Activated T-cell treated with anti-CD3 and anti-CD28 coated beads for 48 hours (primary cell): ENCODE measurements at places on chromosomes 1 and 21.
A peak's percentile ranks its signal among the peaks of the same experiment; 100 is the strongest.

- no peak for DNase-seq
Observed at GRCh38 chr1:201506092-201506491, 831 bp downstream of the CSRP1 start.

- DNase-seq: no peak
Observed at GRCh38 chr21:21436012-21436534, 437.9 kb downstream of the NCAM2 start.

DNA sequence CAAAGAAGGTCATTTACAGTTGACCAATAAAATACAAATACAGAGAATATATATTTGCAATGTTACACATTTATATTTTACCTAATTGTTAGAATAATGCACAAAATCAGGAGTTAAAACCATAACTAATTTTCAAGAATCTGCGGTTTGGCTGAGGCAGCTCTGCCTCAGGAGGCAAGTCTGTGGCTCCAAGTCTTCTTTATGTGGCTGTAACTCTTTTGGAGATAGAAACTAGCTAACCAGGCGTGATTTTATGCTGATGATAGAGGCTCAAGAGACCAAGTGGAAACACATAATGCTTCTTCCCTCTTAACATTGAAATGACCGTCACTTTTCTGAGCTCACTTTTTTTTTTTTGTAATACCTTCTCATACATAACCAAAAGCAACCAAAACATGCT, 744.7 kb upstream of the CXADR start:
- no peak for DNase-seq

GRCh38 chr1:54995013-54995760, 3.5 kb upstream of the BSND start:
- DNase-seq: no peak

DNA sequence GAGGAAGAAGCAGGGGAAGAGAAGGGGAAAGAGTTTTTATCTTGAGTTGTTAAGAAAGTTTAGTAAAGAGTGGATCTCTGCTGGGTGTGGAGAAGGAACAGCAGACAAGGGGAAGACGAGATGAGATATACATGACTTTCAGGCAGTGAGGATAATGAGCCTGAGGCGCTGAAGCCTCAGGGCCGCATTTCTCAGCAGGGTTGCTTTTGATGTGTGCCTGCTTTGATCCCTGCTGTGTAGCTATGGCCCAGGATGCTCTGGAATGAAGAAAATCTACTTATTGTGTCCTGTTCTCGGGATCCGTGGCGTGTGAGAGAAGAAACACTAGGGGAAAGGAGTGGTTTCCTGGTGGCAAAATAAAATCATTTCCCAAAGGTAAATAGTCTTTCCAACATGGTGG, 15.1 kb upstream of the RPE65 start:
- no peak for DNase-seq

DNA sequence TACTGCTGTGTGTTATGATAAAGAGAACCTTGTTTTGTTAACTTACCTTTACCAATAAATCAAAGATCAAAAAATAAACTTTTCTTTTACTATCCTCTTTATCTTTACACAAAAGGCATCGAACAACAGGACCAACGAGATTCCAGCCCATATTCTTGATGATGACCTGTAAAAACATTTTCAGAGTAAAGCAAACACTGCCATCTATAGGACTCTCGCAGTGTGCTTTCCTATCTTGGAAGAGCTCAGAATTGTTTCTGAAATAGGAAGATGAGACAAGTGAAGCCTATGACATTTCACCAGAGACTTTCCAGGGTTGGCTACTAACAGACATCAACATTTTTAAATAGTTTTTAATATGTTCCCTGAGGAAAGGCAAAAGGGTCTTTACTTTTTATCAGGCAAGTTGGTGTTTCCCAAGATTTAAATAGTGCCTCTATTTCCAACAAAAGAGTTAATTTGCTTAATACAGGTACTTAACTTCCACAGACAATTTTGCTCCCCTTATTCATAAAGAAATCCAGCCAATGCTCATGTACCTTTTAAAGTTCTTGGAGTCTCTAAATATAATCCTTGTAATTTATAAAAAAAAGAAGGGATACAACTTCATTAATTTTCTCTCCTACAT, 7.3 kb downstream of the GLMN start:
- DNase-seq: no peak

- DNase-seq: peak; percentile 42
Observed at GRCh38 chr1:179229214-179230140, at the start of gene ABL2. Gene ABL2 (minus strand): TSS chr1:179229677. CDS start chr1:179229397, 280 bp downstream.

- DNase-seq: no peak
Observed at GRCh38 chr1:208044589-208045462, 133.9 kb upstream of the CD34 start.

- DNase-seq: no peak
Observed at GRCh38 chr1:11142618-11143391, 43.1 kb upstream of the EXOSC10 start.

GRCh38 chr1:62175568-62176179, 19.0 kb upstream of the L1TD1 start:
- no peak for DNase-seq

DNA sequence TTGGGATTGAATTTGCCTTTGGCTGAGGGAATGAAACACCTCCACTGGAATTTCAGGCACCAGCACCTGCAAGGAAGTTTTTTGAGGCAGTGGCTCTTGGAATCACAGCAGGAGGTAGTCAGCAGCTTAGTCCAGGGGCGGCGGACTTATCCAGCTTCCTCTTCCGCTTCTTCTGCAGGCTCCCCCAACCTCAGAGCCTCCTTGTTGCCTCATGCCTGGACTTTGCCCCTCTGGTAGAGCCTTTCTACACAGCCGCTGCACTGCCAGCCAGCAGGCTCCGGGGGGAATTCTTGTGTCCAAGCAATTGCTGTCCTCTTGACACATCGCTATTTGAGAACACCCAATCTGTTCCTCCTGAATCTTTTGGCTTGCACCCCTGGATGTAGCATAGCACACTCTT, 4.4 kb upstream of the RHEX start:
- no peak for DNase-seq

DNA sequence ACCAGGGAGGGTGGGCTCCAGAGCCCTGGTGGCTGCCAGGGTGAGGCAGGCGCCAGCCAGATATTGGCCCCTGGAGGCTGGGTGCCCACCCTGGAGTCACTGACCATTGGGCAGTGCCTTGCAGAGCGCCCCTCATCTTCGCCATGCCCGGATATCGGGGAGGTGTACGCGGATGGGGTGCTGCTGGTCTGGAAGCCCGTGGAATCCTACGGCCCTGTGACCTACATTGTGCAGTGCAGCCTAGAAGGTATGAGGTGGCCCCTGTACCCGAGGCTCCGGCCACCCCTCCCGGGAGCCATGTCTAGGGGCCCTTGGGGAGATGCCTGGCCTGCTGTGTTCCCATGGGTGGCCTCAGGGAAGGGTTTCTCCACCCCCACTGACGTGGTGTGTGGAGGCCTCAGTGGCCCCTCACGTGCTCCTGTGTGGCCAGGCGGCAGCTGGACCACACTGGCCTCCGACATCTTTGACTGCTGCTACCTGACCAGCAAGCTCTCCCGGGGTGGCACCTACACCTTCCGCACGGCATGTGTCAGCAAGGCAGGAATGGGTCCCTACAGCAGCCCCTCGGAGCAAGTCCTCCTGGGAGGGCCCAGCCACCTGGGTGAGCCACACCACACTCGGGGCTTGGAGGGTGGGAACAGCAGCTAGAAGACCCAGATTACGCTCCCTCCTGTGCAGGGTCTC, 30.9 kb downstream of the TRIM11 start:
- no peak for DNase-seq

- no peak for DNase-seq
Observed at GRCh38 chr1:179575497-179576314, at the start of gene NPHS2. Gene NPHS2 (minus strand): TSS chr1:179575948. CDS start chr1:179575864, 84 bp downstream.

GRCh38 chr1:86140281-86140880, 16.2 kb downstream of the COL24A1 start:
- DNase-seq: no peak

DNA sequence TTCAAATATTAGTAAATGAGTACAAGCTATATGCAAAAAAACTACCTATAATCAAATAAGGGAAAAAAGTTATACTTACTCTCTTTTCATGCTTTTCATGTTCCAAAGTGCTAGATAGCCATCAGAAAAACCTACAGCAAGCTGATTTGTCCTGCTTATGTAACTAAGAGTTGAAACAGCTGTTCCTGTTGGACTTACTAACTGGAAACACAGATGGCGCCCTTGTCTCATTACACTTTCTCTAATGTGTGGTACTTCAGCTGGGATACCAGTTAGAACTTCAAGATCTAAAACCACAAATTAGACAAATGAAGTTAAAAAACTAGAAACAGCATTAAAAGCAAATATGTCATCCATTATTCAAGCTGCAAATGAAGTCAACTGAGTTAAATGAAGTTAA, 24.3 kb downstream of the AHCTF1 start:
- no peak for DNase-seq

- no peak for DNase-seq
Observed at GRCh38 chr1:180271272-180272255, 41.5 kb downstream of the LHX4 start.

DNA sequence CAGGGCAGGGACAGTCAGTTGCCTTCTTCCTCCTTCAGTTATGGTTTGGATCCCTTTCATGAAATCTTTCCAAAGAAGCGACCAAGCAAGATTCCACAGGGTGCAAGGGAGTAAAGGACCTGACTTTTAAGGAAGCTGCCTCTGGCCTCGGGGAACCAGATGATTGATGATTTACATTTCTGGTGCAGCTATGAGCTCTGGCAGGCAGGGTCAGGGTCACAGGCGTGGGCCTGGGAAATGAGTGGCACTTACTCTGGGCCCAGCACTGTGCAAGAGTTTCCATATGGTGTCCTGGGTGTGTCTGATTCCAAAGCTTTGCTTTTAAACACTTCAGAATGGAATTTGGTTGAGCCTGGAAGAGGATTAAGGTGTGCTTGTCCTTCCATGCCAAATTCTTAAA, 7.2 kb upstream of the CRABP2 start:
- DNase-seq: no peak

DNA sequence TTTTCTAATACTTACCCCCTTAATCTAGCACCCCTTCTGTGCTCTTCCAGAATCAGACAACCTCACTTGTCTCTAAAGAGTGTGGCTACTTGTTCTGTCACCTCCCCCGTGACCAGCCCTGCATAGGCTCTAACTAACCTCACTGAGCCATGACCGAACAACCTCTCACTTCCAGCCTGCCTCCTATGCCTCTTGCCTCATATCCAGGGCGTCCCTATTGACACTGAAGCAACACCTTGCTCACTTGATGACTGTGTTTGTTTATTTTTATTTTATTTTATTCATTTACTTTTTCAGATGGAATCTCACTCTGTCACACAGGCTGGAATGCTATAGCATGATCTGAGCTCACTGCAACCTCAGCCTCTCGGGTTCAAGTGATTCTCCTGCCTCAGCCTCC, 235.1 kb upstream of the B3GALT2 start:
- no peak for DNase-seq

GRCh38 chr1:51819810-51820209, 58.7 kb downstream of the NRDC start:
- DNase-seq: no peak

DNA sequence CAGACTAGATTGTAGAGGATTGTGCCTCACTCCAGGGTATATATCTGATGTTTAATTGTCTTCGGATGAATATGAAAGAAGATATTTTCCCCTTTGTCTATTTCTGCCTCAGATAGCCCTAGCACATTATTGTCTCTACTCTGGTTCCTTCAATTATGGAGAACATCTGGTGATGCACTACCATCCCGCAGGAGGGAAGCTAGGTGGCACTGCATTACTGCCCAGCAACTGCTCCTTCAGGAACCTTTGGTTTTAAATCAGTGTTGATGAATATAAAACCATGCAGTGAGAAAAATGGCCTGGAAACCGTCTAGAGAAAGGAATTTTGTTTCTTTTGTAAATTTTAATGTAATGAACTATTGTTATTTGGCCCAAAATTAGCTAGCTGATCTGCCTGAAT, 68.5 kb downstream of the GPR88 start:
- no peak for DNase-seq

DNA sequence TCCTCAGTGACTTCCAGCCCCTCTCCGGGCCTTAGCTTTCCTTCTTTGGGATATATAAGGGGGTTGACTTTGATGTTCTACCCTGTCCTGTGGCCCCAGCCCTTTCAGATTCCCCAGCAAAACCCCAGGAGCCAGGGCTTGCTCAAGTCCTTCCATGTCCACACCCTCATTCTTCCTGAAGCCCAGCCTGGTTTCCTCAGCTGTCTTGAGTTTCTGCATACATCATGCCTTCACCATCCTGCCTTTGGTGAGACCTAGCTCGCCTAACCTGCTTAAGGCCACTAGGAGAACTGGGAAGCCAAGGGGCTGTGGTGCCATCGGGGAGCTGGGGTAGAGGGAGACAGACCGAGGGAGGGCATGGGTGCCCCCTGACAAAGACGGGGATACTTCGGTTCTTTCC, 17.2 kb upstream of the PEF1 start:
- no peak for DNase-seq

GRCh38 chr1:100267284-100267683, 1.3 kb downstream of the RTCA start:
- no peak for DNase-seq

DNA sequence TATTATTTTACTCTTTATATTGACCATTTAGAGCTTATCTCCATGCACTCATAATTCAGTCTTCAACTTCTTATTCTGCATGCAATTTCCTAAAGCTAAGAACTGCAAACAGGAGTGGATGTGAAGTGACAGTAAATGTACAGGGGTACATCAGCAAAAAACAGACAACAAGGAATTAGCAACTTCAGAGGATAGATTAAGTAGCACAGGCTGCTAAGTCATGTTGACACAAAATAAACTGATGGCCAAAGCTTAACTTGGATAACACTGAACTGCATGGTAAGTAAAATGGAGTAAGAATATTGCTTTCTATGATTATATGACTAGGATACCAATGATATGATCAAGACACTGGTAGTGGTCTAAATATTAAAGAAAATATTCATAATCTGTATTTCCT, 66.5 kb downstream of the USP24 start:
- no peak for DNase-seq

GRCh38 chr1:222081859-222082258, 340.0 kb upstream of the DUSP10 start:
- no peak for DNase-seq
